ENCODE measurements at places on chromosomes 2 and 18.
A peak's percentile ranks its signal among the peaks of the same experiment; 100 is the strongest.

DNA sequence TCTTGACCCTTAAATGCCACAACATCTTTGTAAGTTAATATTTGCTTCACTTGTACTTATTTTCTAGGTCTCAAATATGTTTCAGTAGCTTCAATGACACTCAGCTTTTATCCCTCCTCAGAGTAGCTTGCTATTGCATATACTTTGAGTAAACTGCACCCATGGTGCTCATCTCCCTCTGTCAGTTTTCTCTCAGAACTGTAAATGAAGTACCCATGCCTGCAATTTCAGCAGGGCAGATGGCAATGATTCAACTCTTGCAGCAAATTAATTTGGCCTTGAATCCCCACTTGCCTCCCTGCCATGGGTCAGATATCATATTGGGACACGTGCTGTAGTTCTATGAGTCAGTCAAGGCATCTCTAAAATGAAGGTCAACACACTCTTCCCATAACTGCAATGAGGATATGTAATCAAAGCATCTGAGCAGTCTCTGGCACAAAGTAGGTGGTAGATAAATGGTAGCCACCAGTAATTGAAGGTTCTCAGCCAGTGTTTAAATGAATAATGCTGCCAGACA lies 225.8 kb downstream of the PIEZO2 start:
- no peak for DNase-seq

- DNase-seq = no peak
These were observed 74.0 kb upstream of the SESTD1 start for GRCh38 chr2:179338681-179339080.

DNA sequence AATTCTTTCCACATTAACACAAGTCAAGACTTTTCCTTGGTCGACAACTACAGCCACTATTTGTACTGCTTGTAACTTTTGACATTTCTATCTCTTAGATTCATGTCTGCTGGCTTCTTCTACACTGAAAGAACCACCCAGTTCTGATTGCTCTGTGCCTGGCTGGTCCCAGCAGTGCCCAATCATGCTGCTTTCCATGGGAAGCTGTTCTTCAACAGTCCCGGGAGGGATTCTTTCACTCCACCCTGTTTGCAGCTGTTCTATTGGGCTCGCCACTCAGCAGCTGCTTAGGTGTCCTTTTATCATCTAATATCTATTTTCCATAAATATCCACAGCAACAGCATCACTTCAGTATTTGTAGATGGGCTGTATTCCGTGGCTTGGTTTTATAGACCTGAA lies 471.1 kb upstream of the SMIM21 start:
- DNase-seq = no peak

GRCh38 chr18:57918601-57919000 lies 115.5 kb upstream of the ATP8B1 start:
- DNase-seq = no peak

DNA sequence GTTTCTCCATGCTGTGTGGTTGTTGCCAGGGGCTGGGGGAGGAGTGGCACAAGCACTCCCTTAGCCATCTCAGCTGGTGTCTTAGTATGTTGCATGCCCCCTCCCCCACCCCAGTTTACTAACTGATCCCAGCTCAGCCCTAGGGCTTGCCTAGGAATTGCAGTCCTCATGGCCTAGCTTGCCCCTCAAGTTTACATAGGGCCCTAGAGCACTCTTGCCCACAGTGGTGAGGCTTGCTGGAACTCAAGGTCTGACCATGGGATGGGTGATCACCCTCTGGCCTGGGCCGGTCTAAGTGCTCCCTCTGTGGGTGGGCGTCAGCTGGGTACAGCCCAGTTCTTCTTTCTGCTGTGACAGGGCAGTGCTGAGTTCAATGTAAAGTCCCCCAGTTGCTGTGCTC lies 156.1 kb upstream of the PIEZO2 start:
- no peak for DNase-seq

GRCh38 chr18:54946149-54946581 lies 13.1 kb downstream of the CCDC68 start:
- no peak for DNase-seq

GRCh38 chr18:48616484-48617255 lies 77.8 kb downstream of the CTIF start:
- no peak for DNase-seq

DNA sequence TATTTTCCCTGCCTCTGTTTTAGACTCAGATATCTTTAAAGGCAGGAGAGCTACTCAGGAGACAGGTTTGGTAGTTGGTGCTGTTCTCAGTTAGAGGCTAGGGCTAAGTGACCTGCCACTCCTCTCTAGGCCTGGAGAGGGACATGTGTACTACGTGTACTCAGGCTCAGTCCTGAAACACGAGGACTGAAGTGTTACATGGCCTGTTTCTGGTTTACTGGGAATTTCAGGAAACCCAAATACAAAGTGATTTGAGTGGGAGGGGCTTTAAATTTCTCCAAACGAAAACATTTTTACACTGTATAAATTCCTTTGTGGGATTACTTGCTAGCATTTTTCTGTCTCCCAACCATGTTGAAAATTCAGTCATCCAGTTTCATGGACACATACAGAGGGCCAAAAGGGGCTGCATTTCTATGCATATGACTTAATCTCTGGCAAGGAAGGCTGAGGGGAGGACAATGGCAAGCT lies 343.3 kb downstream of the CYP26B1 start:
- DNase-seq = no peak

- DNase-seq = no peak
These were observed 123.3 kb downstream of the LTBP1 start for GRCh38 chr2:33069894-33070651.

- DNase-seq = no peak
These were observed 531.6 kb upstream of the SMIM21 start for GRCh38 chr18:75959150-75959549.

- DNase-seq = peak; percentile 46
These were observed 239.9 kb upstream of the ID2 start for GRCh38 chr2:8441986-8442385.

DNA sequence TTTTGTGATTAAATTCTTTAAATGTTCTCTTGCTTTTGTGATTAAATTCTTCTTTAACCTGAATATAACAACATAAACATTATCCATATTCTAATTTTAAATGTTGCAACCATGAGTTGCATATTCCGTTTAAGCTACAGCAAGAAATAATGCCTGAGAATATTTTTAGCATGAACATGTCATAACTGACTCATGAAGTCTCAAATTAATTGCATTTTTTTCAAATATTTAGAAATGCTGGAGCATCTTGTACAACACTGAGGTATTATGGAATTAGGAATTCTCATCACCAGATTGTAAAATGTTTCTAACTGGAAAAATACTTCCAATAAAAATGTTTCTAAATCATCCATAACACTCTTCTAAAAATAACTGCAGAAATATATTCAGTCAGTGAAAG lies 14.7 kb downstream of the ROCK2 start:
- DNase-seq = no peak

Measured in GDM1 (cell line).